ENCODE measurements at places on chromosomes 1 and 21.

GRCh38 chr1:207919523-207920170, 8.7 kb upstream of the CD34 start:
- DNase-seq: no peak

GRCh38 chr1:6423321-6423999, 1.1 kb upstream of the ESPN start:
- DNase-seq: peak; percentile 78

DNA sequence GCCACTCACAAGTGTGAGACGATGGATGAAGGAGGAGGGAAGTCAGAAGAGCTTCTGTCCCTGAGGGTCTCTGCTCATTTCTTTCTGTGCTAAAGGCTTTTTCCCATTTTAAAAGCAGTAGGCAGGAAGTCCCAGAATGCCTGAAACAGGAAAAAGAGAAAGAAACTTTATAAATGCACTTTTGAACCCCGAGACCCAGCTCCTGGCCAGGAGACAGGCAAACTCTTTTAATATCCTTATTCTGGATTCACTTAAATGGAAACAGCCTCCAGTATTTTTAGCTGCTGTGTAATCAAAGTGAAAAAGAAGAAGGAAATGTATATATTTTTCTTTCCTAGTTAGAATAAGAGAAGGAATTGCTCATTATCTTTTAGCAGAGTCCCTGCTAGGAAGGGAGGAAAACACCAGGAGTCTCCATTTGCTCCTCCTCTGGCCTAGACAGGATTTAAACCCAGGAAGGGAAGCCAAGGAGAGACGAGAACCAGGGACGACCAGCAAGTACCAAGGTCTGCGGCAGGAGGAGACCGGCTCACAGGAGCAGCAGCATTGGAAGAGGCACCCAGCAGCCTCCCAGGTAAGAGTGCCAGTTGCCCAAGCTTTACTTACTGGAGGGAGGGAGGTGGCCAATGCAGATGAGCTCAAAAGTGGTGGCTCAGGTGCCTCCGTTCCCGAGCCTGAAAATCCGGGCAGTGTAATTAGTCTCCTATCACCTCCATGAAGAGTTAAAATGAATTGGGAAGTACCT, at the start of gene TNN:
TSS of gene TNN (plus strand) at position 472 of the 745 bp plus-strand sequence. CDS start 9,586 bp downstream, outside the sequence.
- DNase-seq: no peak

DNA sequence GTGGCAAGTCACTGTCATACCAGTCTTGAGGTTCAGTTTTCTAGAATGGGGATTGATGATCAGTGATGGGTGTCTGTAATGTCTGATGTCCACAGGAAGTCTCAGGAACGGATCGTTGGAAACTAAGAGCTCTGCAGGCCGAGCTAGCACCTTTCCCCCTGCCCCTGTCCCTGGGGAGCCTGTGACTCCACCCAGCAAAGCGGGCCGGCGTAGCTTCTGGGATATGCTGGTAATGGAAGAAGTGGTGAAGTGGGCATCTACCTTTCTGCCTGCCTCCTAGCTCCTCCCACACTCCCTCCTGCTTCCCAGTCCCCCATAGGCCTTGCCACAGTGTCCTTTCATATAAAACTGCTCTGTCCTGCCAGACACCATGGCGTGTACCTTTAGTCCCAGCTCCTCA, 13.4 kb downstream of the HYI start:
- DNase-seq: no peak

- DNase-seq: no peak
Observed at GRCh38 chr1:81375884-81376548, 424.7 kb upstream of the ADGRL2 start.

GRCh38 chr21:28336314-28336713, 656.4 kb downstream of the LTN1 start:
- no peak for DNase-seq

GRCh38 chr1:93078203-93078602, 880 bp upstream of the MTF2 start:
- no peak for DNase-seq

- DNase-seq: no peak
Observed at GRCh38 chr1:243798726-243799125, 51.3 kb downstream of the AKT3 start.

DNA sequence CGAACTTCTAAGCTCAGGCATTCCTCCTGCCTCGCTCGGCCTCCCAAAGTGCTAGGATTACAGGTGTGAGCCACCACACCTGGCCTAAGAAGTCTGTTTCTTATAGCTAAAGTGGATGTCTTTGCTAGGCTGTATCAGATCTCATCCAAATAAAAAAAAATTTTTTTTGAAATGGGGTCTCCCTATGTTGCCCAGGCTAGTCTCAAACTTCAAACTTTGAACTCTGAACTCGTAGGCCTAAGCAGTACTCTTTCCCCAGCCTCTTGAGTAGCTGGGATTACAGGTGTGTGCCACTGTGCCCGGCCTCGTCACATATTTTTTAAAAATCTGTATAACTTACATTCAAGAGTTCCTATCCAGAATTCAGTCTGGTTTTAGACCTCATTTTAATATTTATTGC, 40.5 kb downstream of the RPRD2 start:
- no peak for DNase-seq

DNA sequence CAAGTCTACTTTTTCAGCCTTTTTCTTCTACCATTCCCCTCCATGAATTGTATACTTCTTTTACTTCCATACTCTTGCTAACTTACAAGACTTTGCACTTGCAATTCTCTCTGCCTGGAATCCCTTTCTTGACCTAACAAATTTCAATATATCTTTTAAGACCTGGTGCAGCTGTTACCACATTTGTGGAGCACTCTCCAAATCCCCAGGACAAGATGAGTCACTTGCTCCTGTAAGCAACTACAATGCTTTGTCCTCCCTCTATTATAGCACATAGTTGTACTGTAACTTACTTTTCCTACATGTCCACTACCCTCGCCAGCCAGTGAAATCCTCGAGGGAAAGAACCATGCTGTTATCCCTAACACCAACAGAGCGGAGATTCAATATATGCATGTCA, 43.1 kb downstream of the WARS2 start:
- no peak for DNase-seq

- DNase-seq: peak; percentile 46
Observed at GRCh38 chr1:147598621-147599361, 57.5 kb downstream of the BCL9 start.

GRCh38 chr1:46003315-46003714, 129.1 kb downstream of the PIK3R3 start:
- DNase-seq: no peak

DNA sequence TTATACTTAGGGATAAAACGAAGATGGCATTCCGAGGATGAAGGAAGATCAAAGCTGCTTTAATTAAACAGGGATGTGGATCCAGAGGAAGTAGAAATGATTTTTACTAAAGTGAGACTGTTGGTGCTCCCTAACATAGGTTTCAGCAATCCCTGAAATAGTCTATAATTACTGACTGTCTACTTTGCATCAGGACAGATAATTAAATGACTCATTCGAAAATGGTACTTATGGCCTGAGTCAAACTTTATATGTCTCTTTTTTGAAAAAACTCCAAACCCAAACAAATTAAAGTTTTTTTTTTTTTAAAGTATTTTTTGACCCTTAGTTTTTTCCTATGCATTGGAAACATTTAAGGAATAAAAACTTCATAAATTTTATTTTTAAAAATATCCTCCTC, 90.3 kb downstream of the LYST start:
- DNase-seq: no peak

DNA sequence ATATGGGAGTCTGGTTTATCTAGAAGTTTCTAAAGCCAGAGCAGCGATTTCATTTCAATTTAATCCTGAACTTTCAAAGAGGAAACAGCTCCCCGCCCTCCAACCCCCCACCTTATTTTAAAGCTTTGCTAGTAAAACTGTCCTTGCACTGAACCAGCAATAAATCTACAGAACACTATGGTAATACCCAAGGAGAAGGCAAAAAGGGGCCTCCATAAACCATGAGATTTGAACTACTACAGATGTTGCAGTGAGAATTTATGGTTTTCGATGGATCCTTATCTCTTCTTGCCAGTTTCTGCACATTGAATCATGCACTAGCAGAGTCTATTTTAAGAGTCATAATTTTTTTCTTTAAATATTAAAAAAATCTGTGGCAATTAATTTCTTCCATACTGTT, 64.8 kb upstream of the BEND5 start:
- DNase-seq: no peak

DNA sequence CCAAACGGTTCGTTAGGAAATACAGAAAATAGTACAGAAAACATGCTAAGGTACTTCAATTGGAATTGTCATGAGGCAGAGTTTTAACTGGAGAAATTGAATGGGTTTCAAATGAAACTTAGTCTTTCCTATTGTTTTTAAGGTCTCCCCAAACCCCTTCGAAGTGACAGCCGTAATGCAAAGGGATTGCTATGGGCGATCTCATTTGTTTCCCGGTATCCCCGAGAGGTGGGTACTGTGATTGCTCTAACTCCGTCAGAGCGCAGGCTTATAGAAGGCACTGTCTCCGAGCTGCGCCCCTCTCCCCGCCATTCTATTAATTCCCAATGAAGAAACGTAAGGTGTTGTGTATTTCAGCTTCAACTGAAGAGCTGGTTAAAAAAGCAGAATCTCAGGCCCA, 22.0 kb upstream of the RNF187 start:
- no peak for DNase-seq

GRCh38 chr1:10614377-10615225, 139.9 kb downstream of the PEX14 start:
- no peak for DNase-seq

GRCh38 chr1:19315378-19316198, 3.5 kb downstream of the SLC66A1 start:
- no peak for DNase-seq

GRCh38 chr1:200366577-200367253, 43.1 kb downstream of the ZNF281 start:
- DNase-seq: no peak

DNA sequence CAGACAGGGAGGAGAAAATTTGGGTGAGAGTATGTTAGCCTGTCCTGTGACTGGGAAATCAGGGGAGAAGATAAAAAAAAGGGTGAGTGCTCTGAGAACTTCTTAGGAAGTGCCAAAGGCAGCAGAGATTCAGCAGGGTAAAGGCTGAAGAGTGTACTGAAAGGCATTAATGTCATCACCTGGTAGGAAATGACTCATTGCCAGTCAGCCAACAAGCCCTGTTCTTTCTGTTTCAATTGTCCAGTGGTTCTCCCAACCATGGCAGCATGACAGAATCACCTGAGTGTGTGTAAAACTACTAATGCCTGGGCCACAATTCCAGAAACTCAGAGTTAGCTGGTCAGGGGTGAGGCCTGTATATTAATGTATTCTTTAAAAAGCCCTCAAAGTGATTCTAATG, 83.5 kb downstream of the INTS7 start:
- DNase-seq: no peak

- no peak for DNase-seq
Observed at GRCh38 chr1:95230256-95230655, 3.8 kb upstream of the RWDD3 start.

- no peak for DNase-seq
Observed at GRCh38 chr1:38297842-38298241, 251.2 kb upstream of the POU3F1 start.

GRCh38 chr1:27960762-27961645, 1.2 kb downstream of the XKR8 start:
- no peak for DNase-seq

DNA sequence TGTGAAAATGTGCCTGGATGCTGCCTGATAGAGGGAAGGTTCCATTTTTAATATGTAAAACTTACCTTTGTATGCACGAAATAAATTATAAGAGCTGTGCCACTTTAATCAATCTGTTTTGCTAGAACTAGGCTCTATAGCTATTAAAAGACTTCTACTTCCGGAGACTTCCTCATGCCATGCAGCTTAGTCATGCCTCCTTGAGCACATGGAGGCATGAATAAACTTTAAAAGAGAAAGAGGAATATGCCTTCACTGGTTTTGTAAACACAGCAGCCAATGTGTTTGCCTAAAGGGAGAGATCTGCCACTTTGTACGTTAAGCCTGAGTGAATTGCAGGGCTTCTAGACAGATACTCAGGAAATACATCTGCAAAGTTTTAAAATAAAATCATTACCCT, 604.6 kb downstream of the LRRIQ3 start:
- no peak for DNase-seq
